ENCODE measurements at places on chromosomes 11 and 22.
A peak's percentile ranks its signal among the peaks of the same experiment; 100 is the strongest.

DNA sequence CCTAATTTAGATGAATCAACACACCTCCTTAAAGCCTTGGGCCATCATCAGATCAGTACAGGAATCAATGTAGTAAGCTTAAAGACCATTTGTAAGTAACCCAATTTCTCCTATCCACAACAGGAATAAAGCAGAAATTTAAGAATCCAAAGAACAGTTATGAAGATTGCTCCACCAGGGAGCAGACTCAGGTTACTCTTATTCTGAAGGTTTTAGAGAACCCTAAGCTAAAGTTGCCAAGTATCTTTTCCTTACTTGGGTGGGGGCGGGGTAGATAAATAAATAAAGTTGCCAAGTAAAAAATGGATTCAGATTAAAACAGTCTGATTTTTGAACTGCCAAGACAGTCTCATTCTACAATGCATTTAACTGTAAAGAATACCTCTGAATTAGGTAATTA lies 18.1 kb downstream of the CKAP5 start:
- no peak for DNase-seq

GRCh38 chr22:37225481-37225880 lies 13.2 kb upstream of the SSTR3 start:
- DNase-seq: no peak

- DNase-seq: no peak
Measured at GRCh38 chr11:83070731-83071566, 748 bp downstream of the RAB30 start.

DNA sequence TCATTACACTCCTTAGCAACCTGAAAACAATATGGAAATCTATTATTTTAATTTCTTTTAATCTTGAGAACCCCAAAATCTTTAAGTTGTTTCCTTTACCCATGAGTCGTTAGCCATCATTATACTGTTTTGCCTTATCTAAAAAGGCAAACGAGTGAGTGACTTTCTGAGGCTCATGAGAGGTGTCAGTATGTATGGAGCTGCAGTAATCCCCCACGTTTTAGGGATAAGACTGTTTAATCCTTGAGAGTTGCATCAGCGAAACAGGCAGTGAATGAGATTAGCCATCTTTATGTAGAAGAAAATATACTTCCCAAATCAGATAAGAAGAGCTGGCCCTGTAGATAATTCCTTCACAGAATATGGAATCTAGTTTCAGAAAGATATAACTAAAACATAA lies 1147.0 kb downstream of the DLG2 start:
- no peak for DNase-seq

GRCh38 chr11:72460091-72460647 lies 25.8 kb upstream of the CLPB start:
- no peak for DNase-seq

DNA sequence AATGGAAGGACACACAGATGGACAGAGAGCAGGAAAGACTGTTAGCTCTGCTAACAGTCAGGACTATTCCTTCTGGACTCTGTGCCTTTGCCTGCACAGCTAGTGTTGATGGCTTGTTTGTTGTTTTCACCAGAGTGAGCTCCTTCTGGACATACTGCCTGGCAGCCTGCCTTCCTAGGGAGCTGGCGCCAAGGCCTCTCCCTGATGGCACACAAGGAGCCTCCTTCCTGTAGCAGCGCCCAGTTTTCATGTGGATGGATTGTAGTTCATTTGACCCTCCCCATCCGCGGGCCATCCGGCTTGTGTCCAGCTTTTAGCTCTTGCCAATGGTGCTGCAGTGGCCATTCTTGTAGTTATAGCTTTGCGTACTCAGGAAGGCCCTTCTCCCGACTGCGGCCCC lies 16.6 kb upstream of the BCR start:
- no peak for DNase-seq

DNA sequence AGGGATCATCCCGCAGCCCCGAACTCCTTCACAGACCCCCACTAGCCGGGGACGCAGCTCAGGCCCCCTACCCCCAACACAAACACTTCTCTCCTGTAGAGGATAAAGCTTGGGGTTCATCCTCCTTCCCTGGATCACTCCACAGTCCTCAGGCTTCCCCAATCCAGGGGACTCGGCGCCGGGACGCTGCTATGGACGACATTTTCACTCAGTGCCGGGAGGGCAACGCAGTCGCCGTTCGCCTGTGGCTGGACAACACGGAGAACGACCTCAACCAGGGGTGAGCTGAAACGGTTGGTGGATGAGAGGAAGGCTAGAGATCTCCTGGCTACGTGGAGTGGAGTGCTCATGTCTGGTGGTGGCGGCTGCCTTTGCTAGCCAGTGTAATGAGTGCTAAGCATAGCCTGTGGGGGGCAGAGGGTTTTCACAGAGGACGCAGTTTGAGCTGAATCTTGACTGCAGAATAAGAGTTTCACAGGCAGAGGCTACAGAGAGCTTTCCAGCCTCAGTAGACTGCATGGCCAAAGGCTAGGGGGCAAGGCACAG lies 580 bp downstream of the ILK start:
- DNase-seq: peak; percentile 50

- no peak for DNase-seq
Measured at GRCh38 chr22:33465554-33465953, 407.4 kb upstream of the SYN3 start.

All from HS-27A (cell line).